ENCODE measurements at places on chromosomes 1 and 21.
A peak's percentile ranks its signal among the peaks of the same experiment; 100 is the strongest.

DNA sequence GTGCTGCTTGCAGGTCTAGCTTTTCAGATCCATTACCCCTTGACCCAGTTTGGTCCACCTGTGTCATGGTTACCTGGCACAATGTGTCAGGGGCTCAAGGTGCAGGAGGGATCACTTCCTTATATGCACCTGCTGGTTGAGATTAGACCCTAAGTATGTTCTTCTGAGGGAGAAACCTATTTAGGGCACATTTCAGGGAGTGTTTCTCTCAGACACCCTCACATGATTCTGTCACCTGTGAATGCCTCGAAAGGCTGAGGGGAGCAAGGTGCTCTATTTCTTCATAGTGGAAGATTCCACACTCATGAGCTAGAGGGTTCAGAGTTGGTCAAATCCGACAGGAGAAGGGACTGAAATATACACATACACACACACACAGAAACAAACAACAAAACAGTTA is 15.5 kb downstream of the HSD3B2 start:
- DNase-seq = no peak

DNA sequence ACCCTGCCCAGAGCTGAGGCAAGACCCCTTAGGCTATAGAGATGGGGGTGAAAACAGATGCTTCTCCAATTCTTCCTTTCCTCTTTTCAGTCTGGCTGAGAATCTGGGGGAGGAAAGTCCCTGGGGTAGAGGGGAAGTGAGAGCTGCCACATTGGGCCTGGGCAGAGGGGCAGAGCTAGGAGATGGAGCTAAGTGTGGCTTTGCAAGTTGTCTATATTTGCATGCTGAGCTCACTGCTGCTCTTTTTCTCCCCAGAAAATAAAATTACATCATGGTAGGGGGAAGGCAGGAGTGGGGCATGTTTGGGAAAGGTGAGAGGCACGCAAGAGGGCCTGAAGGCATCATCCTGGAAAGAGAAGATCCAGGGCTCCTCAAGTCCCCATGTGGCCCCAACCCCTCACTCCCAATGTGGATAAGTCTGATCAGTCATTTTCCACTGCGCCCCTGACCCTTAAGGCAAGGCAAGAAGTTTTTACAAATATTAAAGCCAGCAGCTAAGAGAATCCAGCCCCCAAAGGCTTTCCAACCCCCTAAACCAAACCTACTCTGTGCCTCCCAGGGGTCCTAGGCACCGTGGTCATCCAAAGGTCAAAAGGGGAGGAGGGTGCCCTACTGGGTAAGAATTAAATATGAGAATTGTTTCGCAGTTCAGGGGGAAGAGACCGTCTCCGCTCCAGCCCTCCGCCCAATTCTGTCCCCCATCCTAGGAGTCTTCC is 500 bp upstream of the PEA15 start:
- DNase-seq = peak; percentile 34

DNA sequence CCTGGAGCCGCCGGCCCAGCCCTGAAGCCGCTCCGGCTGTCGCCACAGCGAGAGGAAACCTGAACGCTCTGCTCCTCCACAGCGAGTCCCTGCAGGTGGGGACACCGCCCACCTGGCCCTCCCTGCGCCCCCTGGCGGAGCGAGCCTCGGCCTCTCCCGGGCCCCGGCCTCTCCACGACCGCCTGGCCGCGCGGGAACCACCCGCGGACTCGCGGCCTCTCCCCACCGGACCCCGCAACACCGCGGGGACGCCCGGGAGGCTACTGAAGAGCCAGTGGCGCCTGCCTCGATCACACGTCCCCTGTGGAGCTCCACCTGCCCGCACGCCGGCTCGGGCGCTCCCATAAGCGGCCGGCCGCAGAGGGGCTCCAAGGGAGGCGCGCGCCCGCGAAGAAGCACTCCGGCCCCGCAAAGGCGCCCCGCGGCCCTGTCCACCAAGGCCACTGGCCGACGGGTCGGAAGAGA is 109.6 kb downstream of the KCNN3 start:
- peak; percentile 83 for DNase-seq

DNA sequence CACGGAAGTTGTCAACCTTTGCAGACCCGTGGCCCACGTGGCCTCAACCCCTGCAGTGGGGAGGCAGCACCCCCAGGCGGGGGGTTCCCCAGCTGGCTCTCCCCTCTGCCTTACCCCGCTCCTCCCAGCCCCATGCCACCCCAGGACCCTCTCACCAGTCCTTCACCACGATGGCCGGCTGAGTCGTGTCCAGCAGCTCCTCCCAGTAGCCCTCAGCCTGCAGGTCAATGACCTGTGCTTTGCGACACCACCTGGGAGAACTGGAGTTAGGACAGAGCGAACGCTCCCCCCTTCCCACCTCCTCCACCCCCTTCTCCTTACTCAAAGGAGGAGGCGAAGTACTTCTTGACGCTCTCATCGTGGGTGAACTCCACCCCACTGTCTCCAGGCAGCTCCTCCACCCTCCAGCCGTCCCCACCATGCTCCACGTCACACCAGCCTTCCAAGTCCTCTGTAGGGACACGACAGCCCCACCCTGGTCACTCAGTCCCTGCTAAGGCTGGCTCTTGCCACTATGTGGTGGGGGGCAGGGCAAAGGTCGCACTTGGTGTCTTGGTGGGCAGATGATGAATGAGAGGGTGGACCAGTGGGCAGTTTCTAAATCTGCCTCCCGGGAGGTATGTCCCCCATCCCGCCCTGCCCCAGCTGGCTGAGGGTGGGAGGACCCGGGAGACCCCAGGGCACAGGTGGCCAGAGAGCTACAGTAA is 4.5 kb downstream of the FBXO2 start:
- DNase-seq = no peak

DNA sequence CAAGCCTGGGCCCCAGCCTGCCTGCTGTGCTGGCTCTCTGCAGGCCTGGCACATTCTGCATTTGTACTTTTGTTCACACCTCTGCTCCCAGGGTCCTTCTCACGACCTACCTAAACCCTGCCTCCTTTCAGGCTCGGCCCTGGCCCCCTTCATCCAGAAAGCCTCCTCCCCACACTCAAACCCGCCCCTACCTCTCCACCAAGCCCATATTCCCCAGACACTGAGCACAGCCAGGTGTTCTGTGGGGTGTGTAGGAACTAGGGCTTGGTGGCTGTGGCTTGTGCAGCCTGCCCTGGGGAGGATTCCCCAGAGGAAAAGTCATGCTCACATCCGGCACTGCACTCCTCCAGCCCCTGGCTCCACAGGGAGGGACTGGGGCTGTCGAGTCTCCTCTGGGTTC is 8.2 kb upstream of the MIXL1 start:
- DNase-seq = no peak

- DNase-seq = peak; percentile 17
These were observed 13.0 kb upstream of the EPHX4 start for GRCh38 chr1:92016720-92017316.

DNA sequence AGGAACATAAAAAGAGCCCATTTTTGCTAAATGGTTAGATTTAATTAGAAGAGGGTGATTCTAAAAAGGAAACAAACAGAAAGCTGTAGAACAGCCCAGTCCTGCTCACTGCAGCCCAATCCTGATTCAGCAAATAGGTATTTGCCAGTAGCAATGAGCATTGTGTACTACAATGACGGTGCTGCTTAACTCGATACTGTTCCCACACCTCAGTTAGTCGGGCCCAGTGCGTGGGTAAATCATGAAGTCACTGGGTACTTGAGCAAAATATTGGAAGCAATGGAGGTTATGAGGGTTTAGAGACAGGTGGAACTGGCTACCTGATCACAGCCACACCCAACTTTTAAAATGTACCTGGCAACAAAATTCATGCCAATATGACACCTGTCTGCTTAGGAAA is 101.5 kb upstream of the ADGRL2 start:
- DNase-seq = no peak
